ENCODE measurements at places on chromosomes 5 and 9. TPM values are rescaled to one million over a fixed set of nuclear protein-coding genes. Genes with fewer than 3 reads are reported as not detected.
A peak's percentile ranks its signal among the peaks of the same experiment; 100 is the strongest.

CDH6 gene
- polyA plus RNA-seq = 8.4 TPM

NRARP gene
- polyA plus RNA-seq = 11.1 TPM

ARSI gene
- polyA plus RNA-seq = 20.7 TPM

ABLIM3 gene
- 111 TPM for polyA plus RNA-seq

FGF10 gene
- polyA plus RNA-seq = 44.5 TPM

GRCh38 chr5:112634796-112635195 lies 102.9 kb upstream of the APC start:
- DNase-seq = no peak

GRCh38 chr5:168899264-168899663 lies 320.1 kb upstream of the PANK3 start:
- DNase-seq = no peak

DNA sequence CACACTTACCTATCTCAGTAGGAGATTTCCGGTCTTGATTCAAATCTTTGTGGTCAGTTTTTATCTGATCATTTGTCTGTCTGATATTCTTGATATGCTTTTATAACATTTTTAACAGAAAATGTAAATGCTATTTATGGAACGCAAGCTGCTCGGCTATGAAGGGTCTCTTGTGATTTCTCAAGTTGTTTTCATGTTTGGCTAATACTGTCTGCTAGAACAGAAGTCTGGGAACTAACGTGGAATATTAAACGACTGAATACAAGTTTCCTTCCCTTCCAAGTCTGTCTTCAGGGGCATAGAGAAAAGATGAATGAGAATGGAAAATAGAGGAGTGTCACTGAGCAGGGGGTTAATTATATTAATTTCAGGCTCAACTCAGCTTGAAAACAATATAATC lies 27.6 kb downstream of the SNCAIP start:
- no peak for DNase-seq

DNA sequence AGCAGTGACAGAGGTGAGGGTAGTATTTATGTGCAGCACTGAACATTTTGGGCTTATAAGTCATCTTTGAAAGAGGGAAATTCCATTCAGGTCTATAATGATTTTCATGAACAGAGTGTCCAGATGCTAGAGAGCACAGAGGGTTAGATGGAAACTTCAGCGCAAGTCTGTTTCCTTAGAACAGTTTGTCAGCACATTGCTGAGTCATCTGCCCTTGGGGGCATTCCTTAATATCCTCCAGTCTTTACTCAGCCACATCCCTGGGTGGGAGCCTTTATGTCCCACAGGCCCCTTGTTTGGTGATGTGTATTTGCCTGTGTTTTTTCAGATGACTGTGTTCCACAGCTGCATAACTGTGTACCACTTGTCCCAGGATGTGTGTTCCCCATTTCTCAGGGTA lies 138.5 kb upstream of the S1PR3 start:
- DNase-seq = no peak

GRCh38 chr5:14161825-14162556 lies 18.8 kb downstream of the TRIO start:
- no peak for DNase-seq

GRCh38 chr5:138849439-138849838 lies 25.7 kb downstream of the LRRTM2 start:
- no peak for DNase-seq

GRCh38 chr5:113170707-113171106 lies 194.1 kb downstream of the DCP2 start:
- no peak for DNase-seq

DNA sequence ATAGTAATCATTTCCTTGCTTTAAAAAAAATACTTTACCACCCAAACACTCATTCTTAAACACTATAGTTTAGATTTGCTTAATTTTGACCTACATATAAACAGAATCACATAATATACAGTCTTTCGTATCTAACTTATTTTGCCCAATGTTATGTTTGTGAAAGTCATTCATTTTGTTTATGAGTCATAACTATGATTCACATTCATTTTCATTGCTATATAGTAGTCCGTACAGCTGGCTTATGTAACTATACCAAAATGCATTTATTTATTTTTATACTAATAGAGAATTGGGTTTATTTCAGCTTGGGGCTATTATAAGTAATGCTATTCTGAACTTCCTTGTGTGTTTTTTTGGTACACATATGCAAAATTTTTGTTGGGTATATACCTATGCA lies 33.9 kb upstream of the FOXI1 start:
- no peak for DNase-seq

DNA sequence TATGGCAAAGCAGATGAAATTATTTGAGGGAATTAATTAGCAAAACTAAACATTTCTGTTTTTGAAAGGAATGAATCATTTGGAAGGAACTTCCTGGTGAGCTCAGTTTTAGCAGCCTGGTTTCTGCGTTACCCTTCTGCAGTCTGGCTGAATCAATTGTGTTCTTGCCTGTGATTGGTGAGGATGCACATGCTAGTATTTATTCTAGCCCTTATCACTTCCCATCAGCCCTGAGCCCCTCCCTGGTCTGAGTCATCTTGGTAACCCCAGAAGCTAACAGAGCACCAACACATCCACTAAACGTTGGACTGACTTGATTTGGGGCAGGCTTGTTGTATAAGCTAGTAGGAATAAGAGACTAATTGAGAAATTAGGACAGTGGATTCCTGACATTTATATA lies 6.6 kb downstream of the TJP2 start:
- no peak for DNase-seq

- no peak for DNase-seq
These were observed 26.9 kb upstream of the ANXA6 start for GRCh38 chr5:151184316-151185042.

DNA sequence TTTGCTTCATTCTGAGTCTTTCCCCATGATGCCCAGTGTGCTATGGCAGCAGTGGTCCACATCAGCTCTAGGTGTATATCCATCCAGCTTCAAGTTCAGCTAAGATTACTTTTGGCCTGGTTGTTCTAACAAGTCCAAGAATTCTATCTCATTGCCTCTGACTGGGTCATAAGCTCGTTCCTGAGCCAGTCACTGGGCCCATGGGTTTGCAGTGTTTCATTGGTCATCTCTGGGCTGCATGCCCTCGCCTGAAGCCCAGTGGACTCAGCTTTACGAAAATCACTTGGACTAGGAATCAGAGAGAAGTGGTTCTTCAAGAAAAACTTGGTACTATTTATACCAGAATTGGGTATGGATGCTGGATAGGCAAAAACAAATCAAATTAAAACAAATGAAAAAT lies 16.1 kb upstream of the ARHGAP26 start:
- no peak for DNase-seq

- DNase-seq = peak; percentile 90
These were observed 720 bp downstream of the TUSC1 start for GRCh38 chr9:25677301-25678146.

DNA sequence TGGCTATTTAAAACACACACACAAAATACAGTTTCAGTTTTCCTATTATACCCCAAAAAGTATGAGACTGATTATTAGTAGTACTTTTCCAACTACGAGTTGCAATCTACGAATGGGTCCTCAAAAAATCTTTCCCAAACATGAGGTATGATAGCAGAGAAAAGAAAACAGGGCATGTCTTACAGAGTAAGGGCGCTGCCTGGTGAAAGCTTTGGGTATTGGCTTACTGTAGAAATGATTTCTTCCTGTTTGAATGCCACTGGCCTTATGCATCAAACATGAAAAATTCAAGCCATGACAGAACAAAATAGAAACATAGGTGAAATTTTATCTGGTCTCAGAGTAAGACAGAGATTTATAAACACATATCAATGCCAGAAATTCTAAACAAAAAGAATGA lies 448.0 kb downstream of the SPOCK1 start:
- no peak for DNase-seq

DNA sequence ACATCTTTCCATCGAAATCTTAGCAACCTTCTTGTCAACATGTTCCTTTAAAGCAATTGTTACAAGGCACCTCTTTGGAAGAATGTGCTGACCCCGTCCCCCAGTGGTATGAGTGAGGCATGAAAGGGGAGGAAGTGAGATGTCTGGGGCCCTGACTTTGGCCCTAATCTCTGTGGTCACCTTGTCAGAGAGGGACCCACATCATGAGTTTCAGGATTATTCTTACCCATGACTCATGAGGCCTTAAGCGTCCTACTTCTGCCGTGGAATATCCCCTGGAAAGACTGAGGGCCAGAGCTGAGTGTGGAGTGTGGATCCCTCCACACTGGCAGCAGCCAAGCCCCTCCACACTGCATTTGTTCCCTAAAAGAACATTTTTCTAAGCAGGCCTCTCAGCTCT lies 81.2 kb downstream of the FSTL4 start:
- DNase-seq = no peak

- DNase-seq = no peak
These were observed 49.0 kb downstream of the SPTLC1 start for GRCh38 chr9:92066168-92066567.

DNA sequence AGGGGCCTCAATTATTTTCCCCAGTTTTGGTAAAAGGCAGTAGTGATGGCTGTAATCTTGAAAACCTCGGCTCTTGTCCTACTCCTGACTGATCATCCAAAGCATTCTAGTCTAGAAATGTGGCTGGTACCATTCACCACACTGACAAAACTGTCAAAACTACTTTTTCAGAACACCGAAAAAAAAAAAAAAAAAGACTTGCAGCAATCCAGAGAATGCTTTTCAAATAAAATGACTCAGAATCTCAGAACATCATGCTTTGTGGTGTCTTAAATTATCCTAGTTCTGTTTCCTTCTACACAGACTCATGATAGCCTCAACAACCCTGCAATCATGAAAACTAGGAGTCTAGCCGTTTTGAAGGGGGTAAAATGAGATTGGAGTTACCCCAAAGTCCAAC lies 13.4 kb downstream of the SLC28A3 start:
- DNase-seq = no peak

- no peak for DNase-seq
These were observed 34.6 kb upstream of the ARHGAP26 start for GRCh38 chr5:142735323-142736246.

DNA sequence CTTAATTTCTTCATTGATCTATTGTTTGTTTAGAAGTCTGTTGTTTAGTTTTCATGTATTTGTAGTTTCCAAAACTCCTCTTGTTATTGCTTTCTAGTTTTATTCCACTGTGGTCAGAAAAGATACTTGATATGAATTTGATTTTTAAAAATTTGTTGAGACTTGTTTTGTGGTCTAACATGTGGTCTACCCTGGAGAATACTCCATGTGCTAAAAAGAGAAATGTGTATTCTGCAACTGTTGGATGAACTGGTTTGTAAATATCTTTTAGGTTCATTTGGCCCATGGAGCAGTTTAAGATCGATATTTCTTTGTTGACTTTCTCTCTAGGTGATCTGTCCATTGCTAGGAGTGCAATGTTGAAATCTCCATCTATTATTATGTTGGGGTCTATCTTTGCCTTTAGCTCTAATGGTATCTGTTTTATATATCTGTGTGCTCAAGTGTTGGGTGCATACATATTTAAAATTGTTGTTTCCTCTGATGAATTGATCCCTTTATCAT lies 150.6 kb upstream of the ATP10B start:
- DNase-seq = no peak

DNA sequence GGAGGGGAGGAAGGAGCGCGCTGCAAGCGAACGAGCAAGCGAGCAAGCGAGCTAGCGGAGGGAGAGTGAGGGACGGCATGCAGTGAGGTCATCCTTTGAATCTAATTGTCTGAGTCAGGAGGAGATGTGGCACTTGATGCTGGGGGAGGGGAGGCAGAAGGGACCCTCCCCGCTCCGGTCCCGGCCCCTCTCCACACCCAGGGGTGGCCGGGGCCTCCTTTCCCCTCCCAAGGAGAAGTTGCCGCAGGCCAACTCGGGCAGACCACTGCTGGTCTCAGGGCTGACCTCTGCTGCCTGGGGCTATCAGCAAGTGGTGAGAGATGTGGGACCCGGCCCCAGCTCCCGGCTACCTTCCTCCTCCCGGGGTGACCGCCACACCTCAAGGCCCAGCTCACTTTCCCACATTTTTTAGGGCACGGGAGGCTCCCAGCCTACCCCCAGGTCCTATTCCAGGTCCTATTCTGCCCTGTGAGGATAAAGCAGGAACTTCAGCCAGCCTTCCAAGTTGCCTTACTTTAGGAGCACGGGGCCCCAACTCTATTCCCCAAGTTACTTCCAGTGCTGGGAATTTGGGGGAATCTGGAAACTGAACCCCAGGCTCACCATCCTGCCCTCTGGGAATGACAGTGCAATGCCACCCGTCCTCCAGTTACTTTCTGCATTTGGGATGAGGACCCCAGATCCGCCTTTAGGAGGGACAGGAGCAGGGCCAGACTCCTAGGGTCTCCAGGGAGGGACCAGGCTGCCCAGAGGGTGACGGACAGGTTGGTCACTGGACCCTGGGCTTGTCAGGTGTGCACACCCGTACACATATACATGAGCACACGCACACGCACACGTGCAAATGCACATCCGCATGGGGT lies 11.1 kb downstream of the CNTFR start:
- no peak for DNase-seq
